HuH-7 (cell line): ENCODE measurements at places on chromosomes 5 and 9.

GRCh38 chr5:134732819-134733218 is 5.5 kb upstream of the CAMLG start:
- DNase-seq = no peak

DNA sequence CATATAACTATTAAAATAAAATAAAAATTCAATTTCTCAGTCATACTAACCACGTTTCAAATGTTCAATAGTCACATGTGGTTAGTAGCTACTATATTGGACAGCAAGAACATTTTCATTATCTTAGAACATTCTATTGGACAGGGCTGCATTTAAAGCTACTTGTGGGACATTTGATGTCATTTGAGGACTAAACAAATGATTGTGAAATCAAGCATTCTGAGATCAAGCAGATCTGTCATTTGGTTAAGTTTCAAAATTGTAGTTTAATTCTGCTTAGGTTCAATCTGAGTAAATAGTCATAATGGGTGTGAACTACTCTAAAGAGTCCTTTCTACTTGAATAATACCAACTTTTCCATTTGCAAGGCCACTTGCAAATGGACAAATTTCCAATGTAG is 226.9 kb upstream of the C9orf72 start:
- DNase-seq = no peak

DNA sequence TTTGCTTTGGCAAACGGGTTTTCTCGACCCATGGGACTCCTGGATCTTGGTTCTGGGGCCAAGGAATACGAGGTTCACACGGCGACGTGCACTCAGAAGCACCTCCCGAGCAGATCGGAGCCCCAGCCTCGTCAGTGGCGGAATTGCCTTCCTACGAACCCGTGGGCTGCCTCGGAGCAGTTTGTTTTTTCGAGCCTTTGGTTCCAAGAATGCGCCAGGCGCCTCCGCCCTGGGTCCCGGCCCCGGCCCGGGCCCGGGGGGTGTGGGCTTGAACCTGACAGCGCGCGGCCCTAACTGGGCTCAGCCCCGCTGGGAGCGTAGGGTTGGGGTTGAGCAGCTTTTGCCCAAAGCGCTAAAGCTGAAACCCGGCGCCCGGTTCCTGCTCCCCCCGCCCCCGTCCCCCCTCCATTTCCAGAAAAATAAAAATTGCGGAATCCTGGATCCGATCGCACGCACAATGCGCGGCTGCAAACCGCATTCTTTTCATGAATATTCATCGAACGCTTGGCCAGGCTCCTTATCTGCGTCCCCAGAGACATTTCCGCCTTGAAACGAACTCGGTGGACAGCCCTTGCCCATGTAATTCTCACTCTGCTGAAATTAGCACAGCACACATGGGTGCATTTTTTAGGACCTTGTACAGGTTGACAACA is 1.0 kb downstream of the BASP1 start:
- no peak for DNase-seq

- DNase-seq = no peak
Observed at GRCh38 chr9:72978744-72979143, 25.9 kb upstream of the ALDH1A1 start.

DNA sequence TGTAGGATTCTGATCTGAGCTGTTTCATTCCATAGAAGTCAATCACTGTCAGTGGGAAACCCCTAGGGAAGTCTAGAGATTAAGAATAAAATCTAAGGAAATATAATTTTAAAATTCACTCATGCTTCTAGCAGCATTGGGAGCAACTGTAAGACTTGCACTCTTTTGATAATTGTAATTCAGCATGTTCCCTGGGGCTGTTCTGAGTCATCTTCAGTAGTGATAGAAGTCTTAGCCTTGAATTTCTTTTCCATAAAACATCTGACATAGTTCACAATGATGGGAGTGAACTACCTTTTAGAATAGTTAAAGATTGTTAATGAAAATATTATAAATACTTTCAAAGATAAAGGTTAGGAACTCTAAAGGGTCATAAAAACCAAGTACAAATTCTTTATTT is 935.8 kb downstream of the DTWD2 start:
- no peak for DNase-seq

DNA sequence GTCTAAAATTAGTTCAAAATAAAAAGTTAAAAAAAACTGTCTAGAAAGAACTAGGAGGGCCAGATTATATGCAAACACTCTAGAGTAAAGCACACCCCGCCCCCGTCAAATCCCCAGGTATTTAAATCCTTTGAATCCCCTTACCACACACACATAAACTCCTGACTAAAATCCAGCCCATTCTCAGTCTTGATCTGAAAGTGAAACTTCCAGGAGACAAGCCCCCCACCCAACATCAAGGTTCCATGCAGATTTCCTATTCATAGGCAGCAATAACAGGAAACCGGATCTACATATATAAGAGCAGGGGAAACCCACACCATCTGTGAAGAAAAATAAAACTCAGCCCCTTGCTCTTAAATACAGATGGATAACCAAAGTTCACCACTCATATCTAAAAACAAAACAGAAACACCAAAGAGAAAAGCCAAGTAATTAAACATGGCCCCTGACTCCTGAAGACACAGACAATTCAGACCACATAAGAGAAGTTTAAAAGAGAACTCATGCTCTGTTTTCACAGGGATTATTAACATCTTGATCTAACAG is 42.3 kb downstream of the MARCHF3 start:
- no peak for DNase-seq

DNA sequence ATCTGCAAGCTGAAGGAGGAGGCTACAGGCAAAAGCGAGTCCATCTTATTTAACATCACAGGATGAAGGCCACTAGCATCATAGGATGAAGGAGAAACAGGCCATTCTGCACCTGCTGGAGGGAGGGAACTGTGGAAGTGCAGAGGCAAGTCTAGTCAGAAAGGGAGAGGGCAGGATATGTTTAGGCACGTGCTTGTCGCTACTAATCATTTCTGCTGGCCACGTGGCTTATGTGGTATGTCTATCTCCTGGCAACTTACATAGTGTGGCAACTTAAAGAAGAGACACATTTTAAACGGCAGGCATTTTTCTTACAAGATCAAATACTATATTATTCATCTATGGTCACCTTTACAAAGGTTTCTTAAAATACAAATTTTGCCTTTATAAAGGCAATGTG is 74.0 kb downstream of the GNAQ start:
- no peak for DNase-seq

GRCh38 chr5:140240987-140241706 is 61.8 kb downstream of the PFDN1 start:
- peak; percentile 46 for DNase-seq

GRCh38 chr5:172042183-172042582 is 35.7 kb upstream of the FBXW11 start:
- no peak for DNase-seq

- no peak for DNase-seq
Observed at GRCh38 chr9:113794721-113795120, 81.4 kb upstream of the ZNF618 start.

GRCh38 chr9:91119142-91119541 is 242.6 kb downstream of the AUH start:
- no peak for DNase-seq

GRCh38 chr9:135592331-135592590 is 30.7 kb downstream of the PAEP start:
- DNase-seq = no peak

GRCh38 chr5:37197340-37198050 is 51.7 kb downstream of the CPLANE1 start:
- no peak for DNase-seq

GRCh38 chr5:122195802-122196394 is 66.6 kb downstream of the ZNF474 start:
- no peak for DNase-seq

- DNase-seq = no peak
Observed at GRCh38 chr5:67092535-67092934, 104.1 kb downstream of the CD180 start.

- no peak for DNase-seq
Observed at GRCh38 chr5:68484307-68485068, 268.9 kb downstream of the PIK3R1 start.

GRCh38 chr5:158792976-158793375 is 306.7 kb downstream of the EBF1 start:
- DNase-seq = no peak

DNA sequence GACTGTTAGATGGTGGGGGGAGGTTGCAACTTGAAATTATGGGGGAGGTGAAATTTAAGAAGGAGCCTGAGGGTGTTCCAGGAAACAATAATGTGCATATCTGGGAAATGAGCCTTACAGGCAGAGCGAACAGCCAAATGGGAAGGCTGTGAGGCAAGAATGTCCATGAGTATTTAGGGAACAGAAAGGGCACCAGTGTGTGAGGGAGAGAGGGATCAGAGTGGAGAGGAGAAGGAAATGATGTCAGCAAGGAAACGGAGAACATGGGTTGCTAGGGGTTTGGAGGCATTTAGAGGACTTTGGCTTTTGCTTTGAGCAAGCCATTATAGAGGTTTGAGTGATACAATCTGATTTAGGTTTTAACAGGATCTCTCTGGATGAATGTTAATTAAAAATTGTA is 285.4 kb downstream of the TLE4 start:
- no peak for DNase-seq

- no peak for DNase-seq
Observed at GRCh38 chr5:97131139-97131710, 11.2 kb downstream of the LIX1 start.

- no peak for DNase-seq
Observed at GRCh38 chr5:123176224-123176937, 87.3 kb downstream of the PRDM6 start.

GRCh38 chr5:55534436-55535198 is at the start of gene PLPP1:
Gene PLPP1 (minus strand): TSS chr5:55534964. CDS start chr5:55534629, 335 bp downstream.
- peak; percentile 79 for DNase-seq

GRCh38 chr5:170562166-170562874 is 58.5 kb downstream of the KCNIP1 start:
- no peak for DNase-seq

DNA sequence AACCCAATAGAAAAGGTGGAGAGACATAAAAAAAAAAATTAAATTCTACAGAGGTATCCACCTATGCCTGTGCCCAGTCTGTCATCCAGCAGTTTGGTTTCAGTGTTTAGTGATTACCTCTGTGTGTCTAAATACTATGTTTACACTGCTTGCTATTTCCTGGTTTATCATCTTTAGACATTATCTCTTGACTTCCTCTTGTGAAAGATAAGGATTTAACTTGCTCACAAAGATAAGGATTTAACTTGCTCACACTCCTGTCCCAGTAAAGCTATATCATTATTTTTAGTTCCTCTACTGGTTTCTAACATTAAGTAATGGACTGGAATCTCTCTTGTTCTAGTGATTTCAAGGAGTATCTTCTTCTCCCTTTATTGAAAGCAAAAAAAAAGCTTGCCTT is 53.9 kb upstream of the ZFR start:
- no peak for DNase-seq

GRCh38 chr5:129377504-129377903 is 82.6 kb upstream of the ADAMTS19 start:
- DNase-seq = peak; percentile 4

- DNase-seq = no peak
Observed at GRCh38 chr5:122967625-122968024, 68.9 kb downstream of the PPIC start.
